ENCODE measurements at places on chromosomes 7 and 10.

DNA sequence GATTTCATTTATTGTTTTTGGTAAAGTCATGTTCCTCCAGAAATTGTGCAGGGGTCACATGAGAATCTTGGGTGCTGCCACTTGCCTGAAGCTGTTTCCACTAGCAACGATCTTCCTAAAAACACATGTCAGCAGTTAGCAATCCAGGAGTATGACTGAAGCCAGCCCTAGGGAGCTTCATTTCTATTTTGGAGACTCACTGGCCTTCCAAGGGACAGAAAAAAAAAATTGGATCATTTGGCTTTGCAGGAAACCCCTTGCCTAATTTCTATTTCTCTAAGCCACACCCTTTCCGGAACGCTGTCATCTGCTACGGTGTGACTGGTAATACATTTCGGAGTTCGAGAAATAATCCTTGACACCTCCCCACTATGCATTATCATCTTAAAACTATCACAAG is 204.7 kb downstream of the TAX1BP1 start:
- no peak for DNase-seq

DNA sequence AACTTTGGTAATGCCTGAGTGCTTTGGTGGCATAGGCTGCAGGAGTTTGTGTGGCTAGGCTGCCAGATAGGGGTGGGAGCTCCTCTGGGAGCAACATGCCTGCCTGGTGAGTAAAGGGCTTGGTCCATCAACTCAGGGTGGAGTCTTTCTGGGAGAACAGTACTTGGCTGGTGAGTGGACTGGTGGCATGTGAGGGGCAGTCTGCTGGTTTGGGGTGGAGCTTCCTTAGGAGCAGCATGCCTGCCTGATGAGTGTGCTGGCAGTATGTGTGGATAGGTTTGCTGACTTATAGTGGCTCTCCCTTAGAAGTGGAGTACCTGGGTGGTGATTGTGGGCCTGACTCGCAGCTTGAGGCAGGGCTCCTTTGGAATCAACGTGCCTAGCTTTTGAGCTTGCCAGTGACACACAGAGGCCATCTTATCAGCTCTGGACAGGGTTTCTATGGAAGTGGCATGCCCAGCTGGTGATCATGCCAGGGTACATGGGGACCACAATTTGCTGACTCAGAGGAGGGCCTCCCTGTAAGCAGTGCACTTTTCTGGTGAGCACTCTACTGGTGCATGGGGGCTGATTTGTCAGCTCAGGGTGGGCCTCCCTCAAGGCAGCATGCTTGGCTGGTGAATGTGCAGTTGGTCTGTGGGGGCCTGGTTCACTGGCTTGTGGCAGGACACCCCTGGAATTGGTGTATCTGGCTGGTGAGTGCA is 35.0 kb upstream of the SRI start:
- no peak for DNase-seq

- no peak for DNase-seq
These were observed 26.2 kb downstream of the TMEM168 start for GRCh38 chr7:112763996-112764395.

GRCh38 chr7:47411281-47411869 is 170.5 kb downstream of the TNS3 start:
- no peak for DNase-seq

- DNase-seq: peak; percentile 67
These were observed 41.5 kb upstream of the ZNF32 start for GRCh38 chr10:43689955-43690771.

DNA sequence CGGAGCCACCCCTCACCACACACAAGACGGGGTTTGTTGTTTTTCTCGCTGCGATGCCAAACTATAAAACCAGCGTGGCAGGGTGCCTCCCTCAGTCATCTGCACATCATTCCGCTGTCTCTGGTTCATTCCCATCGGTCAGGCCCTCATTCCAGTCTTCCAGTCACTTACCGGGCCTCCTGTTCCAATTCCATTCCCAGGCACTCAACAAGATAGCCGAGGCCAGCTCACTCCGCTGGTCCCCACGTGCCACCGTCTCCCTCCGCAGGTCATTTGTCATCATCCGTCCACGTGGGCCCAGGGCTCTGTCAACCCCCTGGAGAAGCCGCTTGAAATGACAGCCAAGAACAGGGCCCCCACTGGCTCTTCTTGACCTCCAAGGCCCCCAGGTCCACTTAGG is 6.1 kb upstream of the TMEM184A start:
- DNase-seq: no peak

DNA sequence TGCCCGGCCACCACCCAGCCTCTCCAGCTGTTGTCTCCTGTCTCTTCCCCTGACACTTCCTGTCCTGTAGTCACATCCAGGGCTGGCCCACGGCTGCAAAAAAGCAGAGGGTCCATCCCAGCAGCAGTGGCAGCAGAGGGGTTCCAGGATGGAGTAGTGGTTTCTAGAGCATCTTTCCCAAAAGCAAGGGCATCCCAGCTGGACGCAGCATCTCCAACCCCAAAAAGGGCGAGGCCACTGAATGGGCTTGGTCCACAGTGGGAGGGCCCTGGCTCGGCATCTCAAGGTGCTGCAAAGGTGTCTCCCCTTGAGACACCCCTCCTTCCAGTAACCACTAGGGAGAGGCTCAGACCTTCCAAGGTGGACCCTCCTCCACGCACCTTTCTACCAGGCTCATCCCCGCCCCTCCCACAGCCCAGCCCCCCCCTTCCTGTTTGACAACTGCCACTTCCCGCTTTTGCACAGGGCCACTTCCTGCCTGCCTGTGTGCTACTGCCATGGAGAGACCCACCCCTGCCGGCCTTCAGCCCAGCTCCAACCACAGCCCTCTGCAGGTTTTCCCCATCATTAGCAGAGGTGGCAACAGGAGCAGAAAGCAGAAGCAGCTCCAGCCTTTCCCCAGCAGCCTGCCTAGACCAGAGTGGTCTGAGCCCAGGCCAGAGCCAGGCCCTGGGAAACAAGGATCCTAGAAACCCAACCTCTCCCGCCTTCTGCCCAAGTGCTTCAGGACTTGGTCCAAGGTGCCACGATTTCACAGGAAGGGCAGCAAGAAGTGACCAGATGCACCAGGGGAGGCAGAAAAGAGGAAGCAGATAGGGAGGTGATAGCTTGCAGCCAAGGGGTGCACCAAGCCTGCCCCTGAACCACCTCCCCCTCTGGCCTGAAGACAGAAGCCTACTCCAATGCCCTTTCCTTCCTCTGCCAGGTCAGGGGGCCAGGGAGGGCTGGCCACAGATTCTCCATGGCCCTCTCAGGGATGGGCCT is 8.6 kb downstream of the CAMK2G start:
- DNase-seq: no peak

DNA sequence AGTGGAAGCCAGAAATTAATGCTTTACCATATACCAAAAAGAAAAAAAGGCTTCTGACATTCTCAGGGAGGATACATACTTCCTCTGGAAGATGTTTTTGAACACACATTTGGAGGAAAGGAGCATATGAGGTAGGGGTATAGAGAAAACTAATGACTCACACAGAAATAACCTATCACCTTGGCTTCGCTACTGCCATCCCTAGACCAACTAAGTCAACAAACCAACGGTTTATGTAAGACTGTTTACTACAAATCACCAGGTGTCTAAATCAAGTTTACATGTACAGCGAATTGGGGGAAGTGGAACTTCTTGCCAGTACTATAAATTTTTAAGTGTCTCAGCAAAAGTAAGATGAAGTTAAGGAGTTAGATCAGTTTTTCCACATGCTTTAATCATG is 96.9 kb downstream of the NT5C2 start:
- DNase-seq: no peak

DNA sequence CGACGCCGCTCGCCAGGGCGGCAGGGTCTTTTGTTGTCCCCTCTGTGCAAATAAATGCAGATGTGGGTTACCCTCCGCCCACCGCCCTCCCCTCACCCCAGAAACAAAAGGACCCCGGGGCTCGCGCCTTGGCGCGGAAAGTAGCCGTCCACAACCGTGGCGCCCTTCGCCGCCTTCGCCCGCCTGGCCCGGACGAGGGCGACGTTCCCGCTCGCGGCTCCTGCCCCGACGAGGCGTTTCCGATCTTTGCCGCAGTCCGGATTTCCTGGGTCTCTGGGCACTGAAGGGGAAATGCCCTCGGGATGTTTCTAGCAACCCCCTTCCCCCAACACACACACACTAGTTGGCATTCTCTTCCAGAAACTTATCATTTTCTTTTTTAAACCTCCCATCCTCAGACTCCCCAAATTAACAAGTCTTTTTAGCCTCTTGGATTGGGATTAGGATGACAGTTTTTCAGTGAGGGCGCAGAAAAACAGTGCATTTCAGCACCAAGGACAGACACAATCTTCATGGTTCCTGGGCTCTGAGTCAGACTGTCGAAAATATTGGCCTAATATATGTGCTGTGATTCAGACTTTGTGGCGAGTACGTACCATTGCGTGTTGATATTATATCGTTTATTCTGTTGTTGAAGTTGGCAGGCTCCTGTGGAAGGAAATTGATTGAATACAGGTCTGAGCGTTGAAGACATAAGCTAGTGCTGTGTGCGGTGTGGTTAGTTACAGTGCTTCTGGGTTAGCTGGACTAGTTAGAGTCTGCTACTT is 771 bp downstream of the PHYHIPL start:
- DNase-seq: no peak

- no peak for DNase-seq
These were observed 30.8 kb downstream of the TM9SF3 start for GRCh38 chr10:96556003-96556402.

- DNase-seq: no peak
These were observed 24.2 kb upstream of the PCBD1 start for GRCh38 chr10:70912556-70912955.

DNA sequence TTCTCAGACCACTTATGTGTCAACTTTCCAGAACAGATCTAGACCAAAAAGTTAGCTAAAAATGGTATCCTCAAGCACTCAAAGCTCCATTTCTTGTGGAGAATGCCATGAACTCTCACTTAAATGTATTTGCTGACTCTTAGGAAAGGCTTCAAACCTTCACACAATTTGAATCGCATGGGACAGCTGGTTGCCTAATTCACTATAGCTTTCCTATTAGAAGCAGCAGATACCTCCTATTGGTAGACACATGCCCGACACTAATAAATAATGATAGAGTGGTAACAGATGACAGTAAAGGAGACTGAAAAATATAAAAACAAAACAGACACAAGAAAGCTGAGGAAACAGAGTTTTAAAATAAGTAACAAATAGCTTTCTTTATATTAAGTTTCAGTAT is 818.5 kb downstream of the XPNPEP1 start:
- DNase-seq: no peak

DNA sequence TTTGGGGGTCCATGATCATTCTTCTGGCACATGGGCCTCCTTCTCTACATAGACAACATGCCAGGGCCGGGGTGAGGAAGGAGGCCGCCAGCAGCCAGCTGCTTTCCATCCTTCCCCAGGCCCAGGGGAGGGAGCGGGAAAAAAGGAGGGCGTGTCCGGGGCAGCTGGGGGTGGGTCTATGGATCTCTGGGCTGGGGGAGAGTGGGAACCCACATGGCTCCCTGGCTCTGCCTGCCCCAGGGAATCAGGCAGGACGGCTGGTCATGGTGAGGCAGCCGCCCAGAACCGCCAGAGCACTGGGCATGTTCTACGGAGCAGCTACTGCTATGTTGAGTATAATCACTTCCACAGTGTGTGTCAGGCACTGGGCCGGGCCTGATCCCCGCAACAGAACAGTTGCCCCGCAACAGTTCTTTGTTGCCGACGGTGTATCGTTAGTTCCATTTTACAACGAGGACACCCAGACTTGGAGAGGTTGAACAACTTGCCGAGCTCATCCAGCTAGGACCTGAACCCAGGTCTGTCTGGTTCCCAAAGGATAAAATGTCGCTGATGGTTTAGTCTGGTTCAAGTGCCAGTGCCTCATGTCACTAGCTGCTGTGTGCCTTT is 6.4 kb upstream of the IRF5 start:
- DNase-seq: no peak

DNA sequence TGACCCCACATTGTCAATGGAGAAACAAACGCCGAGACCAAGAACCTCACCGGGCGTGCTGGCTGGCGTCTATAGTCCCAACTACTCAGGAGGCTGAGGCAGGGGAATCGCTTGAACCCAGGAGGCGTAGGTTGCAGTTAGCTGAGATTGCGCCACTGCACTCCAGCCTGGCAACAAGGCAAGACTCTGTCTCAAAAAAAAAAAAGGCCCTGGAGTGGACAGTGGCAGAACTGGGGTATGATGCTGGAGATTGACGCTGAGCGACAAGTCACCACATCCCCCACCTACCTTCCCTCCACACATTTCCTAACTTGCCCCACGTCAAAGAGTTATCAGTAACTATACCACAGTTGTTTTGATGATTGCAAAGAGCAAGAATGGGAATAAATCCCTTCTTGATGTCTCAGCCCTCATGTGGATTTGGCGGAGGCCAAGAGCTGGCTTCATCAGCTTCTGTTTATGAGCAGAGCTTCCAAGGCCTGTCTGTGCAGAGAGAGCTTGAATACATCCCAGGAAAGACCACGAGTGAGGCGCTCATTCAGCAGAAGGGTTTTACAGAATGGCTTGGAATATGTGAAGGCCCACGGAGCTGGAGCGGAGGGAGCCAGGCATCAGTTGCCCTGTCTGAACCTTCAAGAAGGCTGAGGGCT is 28.0 kb upstream of the TNS3 start:
- no peak for DNase-seq

DNA sequence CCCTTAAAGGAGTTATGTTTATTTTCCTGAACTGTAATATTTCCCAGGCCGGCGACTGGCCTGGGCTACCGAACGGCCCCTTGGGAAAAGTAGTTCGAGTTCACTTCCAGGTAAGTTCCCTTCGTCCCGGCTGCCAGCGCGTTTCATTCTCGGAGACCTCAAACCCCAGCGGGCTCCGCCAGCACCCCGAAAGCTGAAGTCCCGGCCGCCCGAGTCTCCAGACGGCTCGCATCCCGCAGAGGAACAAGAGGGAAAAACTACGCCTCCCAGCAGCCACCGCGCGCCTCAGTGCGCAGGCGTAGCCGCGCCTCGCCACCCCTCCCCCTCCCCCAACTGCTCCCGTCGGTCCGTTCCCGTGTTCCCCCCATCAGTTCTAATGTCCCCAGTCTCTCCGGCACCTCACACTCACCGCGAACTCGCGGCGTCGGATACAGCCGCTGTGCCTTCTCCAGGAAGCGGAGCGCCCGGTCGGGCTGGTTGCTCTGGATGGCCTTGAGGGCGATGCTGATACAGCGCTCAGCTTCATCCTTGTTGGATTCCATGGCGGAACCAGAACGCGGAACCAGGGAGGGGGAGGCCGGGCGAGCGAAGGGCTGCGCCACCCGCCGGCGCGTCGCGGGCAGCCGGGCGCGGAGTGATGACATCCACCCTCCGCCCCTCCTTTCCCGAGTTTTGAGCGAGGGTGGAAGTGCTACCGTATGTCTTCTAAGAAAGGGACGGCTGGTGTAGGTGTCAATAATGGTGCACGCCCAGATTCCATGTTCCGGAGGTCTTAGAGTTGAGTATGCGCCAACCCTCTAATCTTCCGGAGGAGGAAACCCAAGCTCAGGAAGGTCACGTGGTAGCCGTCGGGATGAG is at the start of gene DNAJB12:
TSS of gene DNAJB12 (minus strand) at position 564 of the 858 bp plus-strand sequence. CDS start at position 542, 22 bp downstream.
- DNase-seq: peak; percentile 83

GRCh38 chr7:68125168-68125567 is 1128.5 kb downstream of the TYW1 start:
- DNase-seq: no peak

- no peak for DNase-seq
These were observed 264.1 kb downstream of the BICC1 start for GRCh38 chr10:58776568-58777318.

GRCh38 chr7:1233333-1234048 is 819 bp downstream of the UNCX start:
- no peak for DNase-seq

Data from activated naive CD4-positive, alpha-beta T cell (primary cell).